ENCODE measurements at places on chromosomes 5 and 9.

DNA sequence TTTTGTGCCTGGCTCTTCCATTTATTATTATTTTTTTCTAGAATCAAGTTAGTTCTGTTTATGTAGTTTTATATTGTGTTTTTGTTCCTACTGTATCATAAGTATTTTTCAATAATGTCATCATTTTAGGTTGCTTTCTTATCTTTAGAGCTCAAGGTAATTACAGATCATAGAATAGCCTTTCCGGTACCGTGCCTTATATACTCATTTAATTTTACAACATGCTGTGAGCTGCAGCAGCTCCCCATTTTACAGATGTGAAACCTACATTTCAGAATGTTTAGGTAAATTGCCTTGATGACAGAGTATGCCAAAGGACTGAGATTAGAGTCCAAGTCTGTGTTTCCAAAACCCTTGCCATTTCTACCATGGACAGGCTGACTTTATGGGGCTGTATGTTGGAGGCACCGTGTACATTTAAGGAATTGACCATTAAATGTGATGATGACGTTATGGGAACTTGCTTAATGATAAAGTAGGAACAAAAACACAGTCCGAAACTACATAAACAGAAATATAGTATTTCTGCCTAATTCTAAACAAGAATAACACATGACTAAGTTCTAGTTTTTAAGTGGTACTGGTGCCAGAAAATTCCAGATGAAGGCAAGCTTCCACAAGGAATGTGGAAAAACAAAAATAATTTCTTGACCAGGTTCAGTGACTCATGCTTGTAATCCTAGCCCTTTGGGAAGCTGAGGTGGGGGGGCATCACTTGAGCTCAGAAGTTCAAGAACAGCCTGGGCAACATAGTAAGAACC is 97.7 kb downstream of the IQGAP2 start:
- DNase-seq = no peak

GRCh38 chr5:133363807-133364587 is 248.3 kb downstream of the FSTL4 start:
- DNase-seq = no peak

DNA sequence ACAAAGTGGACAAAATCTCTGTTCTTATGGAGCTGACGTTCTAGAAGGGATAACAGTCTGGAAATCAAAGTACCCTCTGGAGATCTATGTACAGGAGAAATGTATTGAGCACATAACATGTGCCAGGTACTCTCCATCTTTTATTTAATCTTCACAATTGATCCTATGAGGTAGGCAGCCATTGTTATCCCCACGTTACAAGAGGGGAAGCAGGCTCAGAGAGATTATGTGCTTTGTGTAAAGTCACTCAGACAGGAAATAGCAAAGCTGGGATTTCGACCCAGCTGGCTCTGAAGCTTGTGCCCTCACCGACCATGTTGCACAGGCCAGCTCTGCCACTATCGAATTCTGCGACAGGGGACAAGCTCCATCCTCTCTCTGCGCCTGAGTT is 21.5 kb downstream of the PDGFRB start:
- DNase-seq = no peak

DNA sequence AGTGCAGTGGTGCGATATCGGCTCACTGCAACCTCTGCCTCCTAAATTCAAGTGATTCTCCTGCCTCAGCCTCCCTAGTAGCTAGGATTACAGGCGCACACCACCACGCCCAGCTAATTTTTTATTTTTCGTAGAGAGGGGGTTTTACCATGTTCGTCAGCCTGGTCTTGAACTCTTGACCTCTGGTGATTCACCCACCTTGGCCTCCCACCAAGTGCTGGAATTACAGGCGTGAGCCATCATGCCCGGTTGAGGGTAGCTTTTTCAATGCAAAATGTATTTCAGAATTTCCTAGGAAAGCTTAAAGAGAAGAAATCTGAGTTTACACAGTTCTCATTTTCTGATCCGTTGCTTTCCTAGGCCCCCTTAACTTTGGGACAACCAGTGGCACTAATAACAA is 15.7 kb downstream of the BDP1 start:
- no peak for DNase-seq

DNA sequence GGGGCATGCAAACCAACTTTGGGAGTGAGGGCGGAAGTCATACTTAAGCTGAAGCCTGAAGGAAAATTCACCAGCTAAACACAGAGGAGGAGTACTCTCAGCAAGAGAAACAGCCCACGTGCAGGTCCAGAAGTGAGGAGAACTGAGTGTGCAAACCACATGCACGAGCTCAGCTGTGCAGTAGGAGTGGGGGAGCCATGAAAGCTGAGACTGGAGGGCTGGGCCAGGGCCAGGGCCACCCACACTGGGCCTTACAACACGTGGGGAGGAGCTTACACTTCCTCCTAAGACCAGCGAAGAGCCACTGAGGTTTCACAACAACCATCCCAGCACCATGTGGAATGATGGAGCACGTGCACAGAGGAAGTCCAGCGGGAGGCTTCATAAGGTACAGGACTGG is 9.3 kb upstream of the WWC1 start:
- DNase-seq = no peak

GRCh38 chr5:1510151-1510561 is 13.6 kb downstream of the LPCAT1 start:
- no peak for DNase-seq

GRCh38 chr5:32833127-32833526 is 122.0 kb downstream of the NPR3 start:
- no peak for DNase-seq

DNA sequence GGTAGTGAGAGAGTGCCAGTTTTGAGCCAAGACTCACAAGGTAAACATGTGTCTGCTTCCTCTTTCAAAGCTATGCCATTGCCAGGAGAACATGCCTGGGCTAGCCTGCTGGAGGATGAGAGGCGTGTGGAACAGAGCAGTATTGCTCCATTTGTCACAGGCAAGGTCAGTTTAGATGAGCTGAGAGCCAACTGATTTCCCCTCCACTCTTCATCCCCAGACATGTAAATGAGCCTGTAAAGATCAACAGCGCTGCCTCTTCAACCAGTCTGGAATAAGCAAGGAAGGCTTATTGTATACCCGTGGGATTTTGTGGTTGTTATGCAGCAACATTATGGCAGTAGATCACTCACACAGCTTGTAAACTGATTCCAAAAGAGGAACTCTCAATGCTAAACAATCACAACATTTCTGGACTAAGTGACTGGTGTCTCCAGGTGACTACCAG is 8.2 kb upstream of the GDNF start:
- no peak for DNase-seq

GRCh38 chr9:124600407-124600806 is 93.2 kb upstream of the NR5A1 start:
- no peak for DNase-seq

DNA sequence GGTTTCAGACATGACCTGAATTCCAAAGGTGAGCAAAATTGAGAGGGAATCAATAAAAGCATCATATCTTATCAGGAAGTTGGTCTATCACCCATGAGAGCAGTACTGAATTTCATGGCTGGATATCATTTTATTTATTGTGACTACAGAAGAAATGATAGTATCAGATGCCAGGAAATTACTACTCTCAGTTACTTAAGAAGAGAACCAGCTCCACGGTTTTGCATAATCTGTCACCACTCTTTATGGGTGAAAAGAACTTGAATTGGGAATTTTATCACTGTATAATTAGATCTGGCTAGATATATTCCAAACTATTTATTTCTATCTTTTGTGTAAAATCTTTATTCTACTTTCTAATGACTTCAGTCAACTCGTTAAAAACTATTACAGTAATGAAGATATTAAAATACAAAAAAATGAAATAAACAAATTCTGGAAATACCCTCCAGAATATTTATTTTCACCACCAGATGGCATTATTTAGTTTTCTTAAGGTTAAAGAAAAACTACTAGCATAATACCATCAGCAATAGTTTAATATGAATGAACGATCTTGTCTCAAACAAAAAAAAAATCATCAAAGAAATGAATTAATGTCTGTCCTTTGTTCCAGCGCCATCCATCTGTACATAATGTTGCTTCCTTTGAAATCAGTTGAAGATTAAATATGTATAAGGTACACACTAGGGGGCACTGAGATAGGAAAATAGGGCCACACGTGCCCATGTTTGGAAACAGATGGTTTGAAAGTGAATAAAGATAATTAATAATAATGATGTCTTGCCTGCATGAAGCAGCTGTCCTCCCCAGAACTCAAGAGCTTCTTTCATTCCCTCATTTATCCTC is 84.7 kb upstream of the SLCO6A1 start:
- DNase-seq = no peak
